ENCODE measurements at places on chromosomes 1 and 21.

GRCh38 chr1:39569034-39569433 lies 7.6 kb downstream of the PABPC4 start:
- no peak for DNase-seq

GRCh38 chr1:166354406-166354805 lies 187.6 kb upstream of the FAM78B start:
- no peak for DNase-seq

GRCh38 chr1:59092126-59092525 lies 204.8 kb upstream of the FGGY start:
- DNase-seq = no peak

GRCh38 chr1:62371375-62371774 lies 52.1 kb upstream of the KANK4 start:
- DNase-seq = no peak

DNA sequence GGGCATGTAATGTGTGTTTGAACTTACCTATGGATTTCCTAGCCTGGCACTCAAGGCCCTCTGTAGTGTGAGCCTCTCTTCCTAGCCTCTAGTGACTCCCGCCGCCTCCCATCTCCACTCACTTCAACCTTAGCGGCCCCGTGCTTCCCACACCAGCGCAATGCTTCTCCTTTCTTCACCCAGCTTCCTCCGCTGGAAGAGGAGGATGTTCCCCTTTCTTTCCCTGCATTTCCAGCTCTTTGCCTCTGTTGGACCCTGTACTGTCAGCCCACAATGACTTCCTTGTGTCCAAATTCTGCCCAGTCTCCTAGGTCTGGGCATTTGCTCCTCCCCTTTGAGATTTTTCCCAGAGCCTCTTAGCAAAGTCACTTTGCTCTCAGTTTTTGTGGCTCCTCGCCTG lies 138.1 kb upstream of the IRF2BP2 start:
- DNase-seq = no peak

- DNase-seq = no peak
These were observed 4.1 kb upstream of the ITGB2 start for GRCh38 chr21:44924606-44925377.

- DNase-seq = no peak
These were observed 39.5 kb downstream of the TMEM200B start for GRCh38 chr1:29084196-29084521.

DNA sequence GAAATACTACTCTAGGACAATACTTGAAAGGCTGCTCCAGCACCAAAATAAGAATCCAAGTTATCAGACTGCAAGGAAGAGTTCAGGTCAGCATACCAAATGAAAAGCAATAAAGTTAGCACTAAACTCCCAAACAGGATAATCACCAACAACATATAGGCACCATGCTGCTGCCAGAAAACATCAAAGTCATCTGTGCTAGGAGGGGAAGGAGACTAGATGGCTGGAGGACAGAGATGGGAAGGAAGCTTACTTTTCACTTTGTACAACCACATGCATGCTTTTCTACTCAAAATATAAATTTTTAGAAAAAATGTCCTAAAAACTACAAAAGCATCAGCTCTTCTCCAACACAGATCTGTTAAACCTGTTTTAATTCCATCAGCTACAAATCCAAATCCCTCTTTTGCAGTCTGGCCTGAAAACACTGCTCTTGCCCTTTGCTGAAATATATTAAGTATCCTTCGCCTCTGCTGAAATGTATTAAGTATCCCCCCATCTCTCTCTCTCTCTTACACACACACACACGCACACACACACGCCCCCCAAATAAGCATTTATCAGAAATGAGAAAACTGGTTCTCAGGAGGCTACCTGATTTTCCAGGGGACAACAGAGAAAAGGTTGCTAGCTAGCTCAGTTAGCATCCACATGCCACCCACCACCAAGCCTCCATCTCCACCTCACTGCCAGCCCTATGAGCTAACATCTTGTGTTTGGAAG lies 1.5 kb downstream of the GATAD2B start:
- DNase-seq = no peak

GRCh38 chr1:169106921-169107602 lies 572 bp downstream of the ATP1B1 start:
- DNase-seq = peak; percentile 17

- no peak for DNase-seq
These were observed 16.8 kb downstream of the CCDC185 start for GRCh38 chr1:223410036-223410435.

GRCh38 chr21:39666026-39666425 lies 53.3 kb downstream of the B3GALT5 start:
- DNase-seq = no peak

GRCh38 chr1:119226913-119227312 lies 86.5 kb upstream of the WARS2 start:
- no peak for DNase-seq

DNA sequence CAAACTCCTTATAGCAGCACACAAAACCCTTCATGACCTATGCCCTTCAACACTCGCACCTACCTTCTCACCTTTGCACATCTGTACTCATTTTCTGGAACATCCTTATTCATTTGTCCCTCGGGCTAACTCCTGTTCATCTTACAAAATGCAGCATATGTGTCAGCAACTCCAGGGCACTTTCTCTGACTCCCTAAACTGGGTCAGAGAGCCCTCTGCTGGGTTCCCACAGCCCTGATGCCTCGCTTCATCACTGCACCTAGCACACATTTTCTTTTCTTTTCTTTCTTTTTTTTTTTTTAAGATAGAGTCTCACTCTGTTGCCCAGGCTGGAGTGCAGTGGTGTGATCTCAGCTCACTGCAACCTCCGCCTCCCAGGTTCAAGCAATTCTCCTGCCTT lies 54.0 kb downstream of the RAB3B start:
- DNase-seq = no peak

- DNase-seq = no peak
These were observed 1.1 kb downstream of the CALML6 start for GRCh38 chr1:1915911-1916840.
